ENCODE measurements at places on chromosomes 16 and 17.

GRCh38 chr17:4950075-4950745 is 709 bp upstream of the ENO3 start:
- no peak for DNase-seq

DNA sequence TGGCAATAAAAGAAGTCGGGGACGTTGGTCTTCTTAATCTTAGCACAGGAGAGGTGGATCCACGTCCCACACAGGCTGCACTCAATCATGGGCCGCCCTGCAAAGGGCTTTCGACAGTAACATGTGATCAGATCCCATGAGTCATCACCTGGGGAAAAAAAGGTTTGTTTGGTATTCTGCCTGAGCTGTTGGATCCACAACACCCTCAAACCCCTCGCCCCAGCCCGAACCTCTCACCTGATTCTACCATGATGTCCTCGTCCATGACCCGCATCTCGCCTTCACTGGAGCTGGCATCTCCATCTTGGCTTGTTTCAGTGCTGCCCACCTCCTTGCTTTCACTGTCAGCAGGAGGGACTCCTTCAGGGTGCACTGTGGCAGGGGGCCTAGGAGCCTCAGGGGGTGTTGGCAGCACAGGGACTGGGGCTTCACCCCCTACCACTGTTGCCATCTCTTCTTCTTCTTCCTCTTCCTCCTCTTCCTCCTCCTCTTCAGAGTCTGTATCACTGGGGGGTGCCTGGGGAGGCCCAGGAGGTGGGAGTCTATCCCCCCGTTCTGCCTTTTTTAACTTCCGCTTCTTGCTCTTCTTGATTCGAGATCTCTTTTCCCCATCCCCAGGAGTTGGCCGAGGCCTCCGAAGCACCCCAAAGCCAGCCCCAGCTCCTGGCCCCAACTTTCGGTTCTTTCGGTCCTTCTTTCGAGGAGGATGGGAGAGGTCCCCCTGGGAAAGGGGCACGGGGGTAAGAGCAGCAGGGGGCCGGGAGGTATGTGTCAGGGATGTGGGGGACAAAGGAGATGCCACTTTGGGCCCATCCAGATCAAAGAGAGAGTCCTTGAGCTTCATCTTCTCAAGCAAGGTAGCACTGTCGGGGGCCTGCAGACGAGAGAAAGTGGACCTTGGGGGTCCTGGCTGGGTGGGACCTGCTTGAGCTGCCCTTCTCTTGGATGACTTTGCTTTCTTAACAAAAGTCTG is 1.7 kb upstream of the DVL2 start:
- no peak for DNase-seq

DNA sequence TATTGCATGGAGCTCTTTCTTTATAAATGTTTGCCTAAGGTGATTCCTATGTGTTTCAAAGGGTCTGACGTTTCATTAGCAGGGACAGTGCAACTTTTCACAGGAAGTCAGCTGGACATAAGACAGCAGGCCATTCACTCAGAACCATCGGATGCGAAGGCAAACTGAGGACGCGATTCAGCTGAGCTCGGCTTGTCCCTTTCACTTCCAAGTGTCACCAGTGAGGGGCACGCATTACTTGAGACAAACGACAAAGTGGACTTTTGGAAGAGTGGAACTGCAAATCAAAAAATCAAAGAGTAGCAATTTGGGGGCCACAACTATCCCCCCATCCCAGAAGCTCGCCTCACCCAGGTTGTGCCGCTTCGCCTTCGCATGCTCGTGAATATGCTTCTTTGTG is 14.6 kb downstream of the USP22 start:
- DNase-seq, result no peak

GRCh38 chr16:57575468-57576277 is 33.2 kb downstream of the ADGRG5 start:
- DNase-seq, result no peak
